ENCODE measurements at places on chromosomes 16 and 17. TPM values are rescaled to one million over a fixed set of nuclear protein-coding genes. Genes with fewer than 3 reads are reported as not detected.

PPM1E gene
- 0.13 TPM for polyA plus RNA-seq

DNA sequence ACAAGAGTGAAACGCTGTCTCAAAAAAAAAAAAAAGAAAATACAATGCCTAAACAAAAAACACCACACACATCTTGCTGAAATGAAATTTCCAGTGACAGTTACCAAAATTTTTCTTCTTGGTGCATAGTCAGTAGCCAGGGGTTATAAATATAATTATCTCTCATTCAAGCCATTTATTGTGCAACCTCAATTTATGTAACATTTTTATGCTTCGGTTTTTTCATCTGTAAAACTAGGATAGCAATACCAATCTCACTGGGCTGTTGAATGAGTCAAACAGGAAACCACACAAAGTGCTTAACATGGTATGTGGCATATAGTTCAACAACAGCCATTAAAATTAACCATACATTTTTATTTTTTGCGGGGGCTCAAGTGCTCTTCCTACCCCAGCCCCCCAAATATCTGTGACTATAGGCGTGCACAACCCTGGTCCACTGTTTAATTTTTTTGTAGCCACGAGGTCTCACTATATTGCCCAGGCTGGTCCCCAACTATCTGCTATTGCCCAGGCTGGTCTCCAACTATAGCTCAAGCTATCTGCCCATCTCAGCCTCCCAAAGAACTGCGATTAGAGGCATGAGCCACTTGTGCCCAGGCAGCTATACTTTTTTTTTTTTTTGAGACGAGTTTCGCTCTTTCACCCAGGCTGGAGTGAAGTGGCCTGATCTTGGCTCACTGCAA lies 2.6 kb downstream of the COG4 start:
- H3K27me3 ChIP-seq = no peaks in the 10 kb centered on the region
- DNase-seq = no peak
- peaks cover 9% of the 10 kb centered on the region for H3K4me1 ChIP-seq

DNA sequence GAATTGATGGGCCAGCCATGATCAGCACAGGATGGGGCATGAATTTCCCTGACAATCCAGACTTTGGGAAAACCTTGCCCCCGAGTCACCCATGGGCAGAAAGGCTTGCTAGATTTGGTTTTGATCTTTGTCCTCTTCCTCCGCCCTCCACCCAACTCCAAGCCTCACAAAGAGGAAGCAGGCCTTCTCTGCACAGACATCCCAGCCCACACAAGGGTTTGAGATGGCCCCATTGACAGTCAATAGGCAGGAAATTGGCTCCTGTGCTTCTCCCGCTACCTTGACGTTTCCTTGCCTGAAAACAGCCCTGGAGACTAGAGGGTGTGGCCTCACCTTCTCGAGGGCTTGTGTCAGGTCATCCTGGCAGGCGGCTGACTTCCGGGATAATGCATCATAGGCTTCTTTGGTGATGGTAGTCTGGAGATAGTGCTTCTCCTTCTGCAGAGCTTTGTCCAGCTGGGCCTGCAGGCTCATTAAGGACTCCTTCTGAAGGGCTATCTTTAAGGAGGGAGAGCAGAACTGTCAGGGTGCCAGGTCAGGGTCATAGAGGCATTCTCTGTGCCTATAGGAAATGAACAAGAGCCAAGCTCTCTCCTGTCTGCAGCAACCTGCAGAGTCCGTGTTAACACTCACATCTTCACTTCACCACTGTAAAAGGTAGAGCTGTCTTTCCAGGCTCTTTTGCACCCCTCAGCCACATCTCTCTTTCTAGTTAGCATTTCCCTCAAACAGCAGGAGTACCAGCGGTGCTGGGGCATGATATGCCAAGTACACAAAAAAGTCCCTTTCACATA lies 32.2 kb downstream of the DHX38 start:
- H3K36me3 ChIP-seq = no peaks in the 10 kb centered on the region
- H3K4me1 ChIP-seq = no peaks in the 10 kb centered on the region
- no peaks in the 10 kb centered on the region for H3K27me3 ChIP-seq
- DNase-seq = no peak
- no peak overlapping the region for H3K27ac ChIP-seq
- no peak overlapping the region for H3K4me3 ChIP-seq

GRCh38 chr17:75249564-75249963 lies 11.8 kb downstream of the GGA3 start:
- H3K36me3 ChIP-seq = peaks cover 12% of the 10 kb centered on the region
- no peaks in the 10 kb centered on the region for H3K27me3 ChIP-seq
- peak overlapping the region; percentile 66 for H3K4me3 ChIP-seq

CNGB1 gene
- polyA plus RNA-seq = not detected

- peaks cover 3% of the 10 kb centered on the region for H3K4me1 ChIP-seq
- H3K36me3 ChIP-seq = no peaks in the 10 kb centered on the region
- H3K27ac ChIP-seq = no peak overlapping the region
Measured at GRCh38 chr16:57258226-57258909, 13.3 kb downstream of the ARL2BP start.

All from GM12878 (cell line).